RKO (cell line): ENCODE measurements at places on chromosomes 3 and 15.

DNA sequence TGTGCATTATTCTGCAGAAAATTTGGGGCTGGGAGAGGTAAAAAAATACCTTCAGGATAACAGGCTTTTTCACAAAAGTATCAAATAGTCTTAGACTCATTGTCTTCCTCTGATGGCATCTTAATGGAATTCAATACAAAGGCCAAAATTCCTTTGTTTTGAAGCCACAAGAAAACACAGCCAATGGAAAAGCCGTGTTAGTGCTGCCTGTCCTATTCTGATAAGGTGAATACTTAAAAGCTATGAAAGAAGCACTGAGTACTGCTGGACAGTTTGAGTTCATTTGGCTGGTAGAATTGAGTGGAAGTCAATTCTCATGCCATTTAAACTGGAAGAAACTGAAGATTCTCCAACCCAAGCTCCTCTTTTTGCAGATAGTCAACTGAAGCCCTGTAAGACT is 395.3 kb upstream of the TPRG1 start:
- no peak for DNase-seq

GRCh38 chr3:144636833-144637232 is 665.2 kb downstream of the DIPK2A start:
- peak; percentile 17 for DNase-seq

DNA sequence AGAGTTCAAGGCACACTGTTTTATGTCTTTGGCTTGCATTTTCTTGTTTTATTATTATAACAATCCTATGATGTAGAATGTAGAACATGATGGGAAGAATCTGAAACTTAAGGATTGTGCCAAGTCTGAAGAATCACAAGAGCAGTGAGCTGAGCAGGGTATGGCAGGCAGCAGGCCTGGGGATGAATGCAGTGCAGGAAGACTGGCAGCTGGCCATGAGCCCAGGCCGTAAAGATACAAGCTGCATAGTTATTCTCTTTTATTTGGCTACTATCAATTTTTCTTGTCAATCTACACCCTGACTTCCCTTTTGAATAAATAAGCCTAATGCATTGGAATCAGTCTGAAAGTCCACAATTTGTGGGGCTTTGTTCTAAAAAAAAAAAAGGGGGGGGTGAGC is 89.6 kb upstream of the ARPP21 start:
- DNase-seq, result no peak

DNA sequence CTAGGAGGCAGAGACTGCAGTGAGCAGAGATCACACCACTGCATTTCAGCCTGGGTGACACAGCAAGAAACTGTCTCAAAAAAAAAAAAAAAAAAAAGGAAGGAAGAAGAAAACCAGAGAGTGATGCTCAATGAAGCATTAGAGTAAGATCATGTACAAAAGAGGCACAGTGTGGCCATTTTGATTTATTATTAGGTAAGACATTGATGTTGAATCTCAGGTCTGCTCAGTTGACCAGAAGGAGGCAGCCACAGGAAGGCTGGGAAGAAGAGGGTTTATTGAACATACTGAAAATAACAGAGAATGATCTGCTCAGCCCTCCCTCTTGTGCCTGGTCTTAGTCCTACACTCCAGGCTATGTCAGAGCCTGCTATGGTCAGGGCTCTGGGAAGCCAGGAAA is 15.6 kb downstream of the LRRK1 start:
- DNase-seq, result peak; percentile 20

DNA sequence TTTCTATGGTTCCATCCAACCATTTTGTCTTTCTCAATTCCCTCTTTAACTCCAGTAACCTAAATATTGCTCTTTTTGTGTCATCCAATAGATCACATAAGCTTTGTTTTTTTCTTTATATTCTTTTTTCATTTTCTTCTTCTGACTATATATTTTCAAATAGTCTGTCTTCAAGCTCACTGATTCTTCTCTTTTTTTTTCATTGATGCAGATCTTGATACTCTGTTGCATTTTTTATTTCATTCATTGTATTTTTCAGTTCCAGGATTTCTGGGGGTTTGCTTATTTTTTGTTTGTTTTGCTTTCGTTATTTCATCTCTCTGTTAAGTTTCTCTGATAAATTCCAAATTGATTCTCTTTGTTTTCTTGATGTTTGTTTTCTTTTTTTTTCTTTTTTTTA is 36.2 kb downstream of the CLDN1 start:
- DNase-seq, result no peak

- DNase-seq, result no peak
Measured at GRCh38 chr15:94536549-94536948, 305.2 kb downstream of the MCTP2 start.

- no peak for DNase-seq
Measured at GRCh38 chr15:99744142-99744541, 10.9 kb upstream of the LYSMD4 start.

DNA sequence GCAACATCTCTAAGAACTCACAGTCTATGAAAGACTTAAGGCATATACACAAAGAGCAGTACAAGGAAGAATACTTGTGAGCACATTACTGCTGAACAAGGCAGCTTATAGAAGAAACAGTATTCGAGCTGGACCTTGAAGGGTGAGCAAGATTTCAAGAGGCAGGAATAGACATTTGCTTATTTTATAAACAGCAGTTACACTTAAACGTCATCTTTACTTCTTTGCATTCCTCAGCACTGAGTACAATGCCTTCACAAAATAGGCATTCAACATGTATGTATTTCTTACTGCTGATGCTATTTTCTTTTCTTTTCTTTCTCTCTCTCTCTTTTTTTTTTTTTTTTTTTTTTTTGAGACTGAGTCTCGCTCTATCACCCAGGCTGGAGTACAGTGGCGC is 205.8 kb downstream of the ZIC4 start:
- no peak for DNase-seq

- no peak for DNase-seq
Measured at GRCh38 chr3:170228093-170228766, 6.0 kb downstream of the PRKCI start.

- DNase-seq, result no peak
Measured at GRCh38 chr15:65300924-65301441, 3.5 kb upstream of the RNU5B-1 start.

- DNase-seq, result no peak
Measured at GRCh38 chr3:148074946-148075345, 622.8 kb upstream of the AGTR1 start.

DNA sequence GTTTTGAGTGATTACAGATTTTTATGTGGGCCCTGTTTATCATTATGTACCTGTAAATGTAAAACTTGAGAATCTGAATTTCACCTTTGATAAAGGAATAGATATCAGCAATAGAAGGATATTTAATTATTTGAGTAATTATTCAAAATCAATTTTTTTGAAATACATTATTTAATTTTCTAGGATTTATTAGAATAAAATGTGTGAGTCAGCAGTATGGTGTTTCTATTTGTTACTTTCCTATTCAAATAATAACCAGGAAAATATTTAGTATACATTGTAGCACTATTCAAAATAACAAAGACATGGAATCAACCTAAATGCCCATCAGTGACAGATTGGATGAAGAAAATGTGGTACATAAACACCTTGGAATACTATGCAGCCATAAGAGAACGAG is 22.1 kb downstream of the CAPN7 start:
- DNase-seq, result no peak
